CD4-positive, alpha-beta T cell (primary cell): ENCODE measurements at places on chromosomes 13 and 19.

DNA sequence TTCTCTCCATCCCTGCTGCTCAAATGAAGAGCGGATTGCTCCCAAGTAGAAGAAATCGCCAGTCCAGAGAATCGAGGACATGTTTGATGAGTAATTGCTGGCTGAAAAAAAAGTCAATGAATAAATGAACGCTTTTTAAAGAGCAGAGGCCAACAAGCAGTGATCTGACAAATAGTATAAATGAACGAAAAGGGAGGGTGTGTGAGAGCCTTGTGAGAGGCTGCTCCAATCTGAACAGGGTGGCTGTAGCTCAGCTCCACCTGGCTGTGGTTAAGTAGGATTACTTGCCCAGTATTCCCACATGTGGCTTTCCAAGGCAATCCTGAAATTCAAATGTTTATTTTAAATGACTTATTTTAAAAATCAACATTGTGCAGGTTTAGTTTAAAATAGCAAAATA, 117.1 kb downstream of the TSHZ3 start:
- no peak overlapping the region for H3K4me3 ChIP-seq
- no peaks in the 10 kb centered on the region for H3K27me3 ChIP-seq
- no peak overlapping the region for H3K27ac ChIP-seq
- H3K4me1 ChIP-seq = no peaks in the 10 kb centered on the region
- no peak for DNase-seq
- H3K36me3 ChIP-seq = no peaks in the 10 kb centered on the region

DNA sequence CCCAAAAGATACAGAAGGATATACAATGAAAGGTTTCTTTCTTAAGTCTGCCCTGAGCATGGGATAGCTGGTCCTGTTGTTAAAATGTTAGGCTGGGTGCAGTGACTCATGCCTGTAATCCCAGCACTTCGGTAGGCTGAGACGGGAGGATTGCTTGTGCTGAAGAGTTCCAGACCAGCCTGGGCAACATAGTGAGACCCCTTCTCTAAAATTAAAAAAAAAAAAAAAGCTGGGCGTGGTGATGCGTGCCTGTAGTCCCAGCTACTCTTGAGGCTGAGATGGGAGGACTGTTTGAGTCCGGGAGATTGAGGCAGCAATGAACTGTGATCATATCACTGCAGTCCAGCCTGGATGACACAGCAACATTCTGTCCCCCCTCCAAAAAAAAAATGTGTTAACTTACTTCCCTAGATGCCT, 52.5 kb upstream of the SHKBP1 start:
- H3K4me3 ChIP-seq = no peak overlapping the region
- no peak for DNase-seq
- H3K4me1 ChIP-seq = peaks cover 8% of the 10 kb centered on the region
- no peaks in the 10 kb centered on the region for H3K36me3 ChIP-seq
- no peak overlapping the region for H3K27ac ChIP-seq
- peaks cover 13% of the 10 kb centered on the region for H3K27me3 ChIP-seq

DNA sequence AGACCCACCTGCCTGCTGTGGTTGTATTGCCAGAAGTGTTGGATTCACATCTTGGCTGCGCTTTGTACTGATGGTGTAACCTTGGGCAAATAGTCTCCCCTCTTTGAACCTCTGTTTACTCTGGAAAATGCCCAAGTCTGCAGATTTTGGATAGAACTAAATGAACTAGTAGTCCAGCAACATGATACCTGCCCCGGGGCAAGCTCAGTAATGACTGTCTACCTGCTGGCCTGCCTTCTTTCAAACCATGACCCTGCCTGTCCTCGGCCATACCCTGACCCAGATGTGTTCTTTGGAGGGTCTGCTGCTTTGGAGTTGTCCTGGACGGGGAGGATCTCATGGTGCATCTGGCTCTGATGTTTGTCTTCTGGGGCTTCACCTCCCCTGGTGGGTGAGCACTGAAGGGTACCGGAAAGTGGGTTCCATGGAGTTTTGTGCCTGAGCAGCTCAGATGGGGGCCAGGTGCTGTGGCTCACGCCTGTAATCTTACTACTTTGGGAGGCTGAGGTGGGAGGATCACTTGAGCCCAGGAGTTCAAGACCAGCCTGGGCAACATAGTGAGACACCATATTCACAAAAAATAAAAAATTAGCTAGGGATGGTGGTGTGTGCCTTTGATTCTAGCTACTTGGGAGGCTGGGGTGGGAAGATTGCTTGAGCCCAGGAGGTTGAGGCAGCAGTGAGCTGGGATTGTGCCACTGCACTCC, 59.5 kb downstream of the TNFRSF19 start:
- H3K4me1 ChIP-seq = no peaks in the 10 kb centered on the region
- H3K27me3 ChIP-seq = no peaks in the 10 kb centered on the region
- H3K27ac ChIP-seq = no peak overlapping the region
- no peaks in the 10 kb centered on the region for H3K36me3 ChIP-seq
- no peak for DNase-seq
- H3K4me3 ChIP-seq = no peak overlapping the region

DNA sequence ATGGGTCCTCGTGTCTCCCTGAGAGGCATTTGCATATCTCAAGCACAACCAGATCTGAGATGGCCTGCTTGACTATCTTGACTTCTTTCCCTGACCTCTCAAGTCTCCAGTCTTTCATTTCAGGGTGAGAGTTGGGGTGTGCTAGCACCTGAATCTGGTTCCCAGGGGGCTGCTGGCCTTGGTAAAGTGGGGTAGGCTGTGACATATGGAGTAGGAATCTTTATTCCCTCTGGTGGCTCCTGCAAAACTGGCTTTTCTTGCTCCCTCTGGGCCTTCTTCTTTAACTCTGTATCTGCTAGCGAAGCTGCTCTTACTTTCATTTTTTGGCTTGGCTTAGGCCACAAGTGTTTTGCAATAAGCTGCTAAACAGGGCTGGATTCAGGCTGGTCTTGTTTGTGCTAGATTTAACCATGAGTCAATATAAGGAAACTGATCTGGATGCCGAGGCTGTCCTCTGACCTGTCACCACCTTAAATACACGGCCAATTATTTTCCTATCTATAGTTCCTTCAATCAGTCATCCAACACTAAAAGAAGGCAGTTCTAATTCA, 42.3 kb downstream of the ZNF493 start:
- no peak overlapping the region for H3K27ac ChIP-seq
- no peak overlapping the region for H3K4me3 ChIP-seq
- H3K36me3 ChIP-seq = no peaks in the 10 kb centered on the region
- no peaks in the 10 kb centered on the region for H3K27me3 ChIP-seq
- no peak for DNase-seq

GRCh38 chr19:40262422-40262821, 22.7 kb downstream of the AKT2 start:
- DNase-seq = no peak
- H3K27ac ChIP-seq = no peak overlapping the region
- no peaks in the 10 kb centered on the region for H3K27me3 ChIP-seq
- H3K4me3 ChIP-seq = no peak overlapping the region
- peaks cover 43% of the 10 kb centered on the region for H3K36me3 ChIP-seq

GRCh38 chr13:104404325-104404724, 1338.1 kb upstream of the SLC10A2 start:
- no peak for DNase-seq
- H3K27me3 ChIP-seq = no peaks in the 10 kb centered on the region
- H3K27ac ChIP-seq = no peak overlapping the region
- H3K4me3 ChIP-seq = no peak overlapping the region

DNA sequence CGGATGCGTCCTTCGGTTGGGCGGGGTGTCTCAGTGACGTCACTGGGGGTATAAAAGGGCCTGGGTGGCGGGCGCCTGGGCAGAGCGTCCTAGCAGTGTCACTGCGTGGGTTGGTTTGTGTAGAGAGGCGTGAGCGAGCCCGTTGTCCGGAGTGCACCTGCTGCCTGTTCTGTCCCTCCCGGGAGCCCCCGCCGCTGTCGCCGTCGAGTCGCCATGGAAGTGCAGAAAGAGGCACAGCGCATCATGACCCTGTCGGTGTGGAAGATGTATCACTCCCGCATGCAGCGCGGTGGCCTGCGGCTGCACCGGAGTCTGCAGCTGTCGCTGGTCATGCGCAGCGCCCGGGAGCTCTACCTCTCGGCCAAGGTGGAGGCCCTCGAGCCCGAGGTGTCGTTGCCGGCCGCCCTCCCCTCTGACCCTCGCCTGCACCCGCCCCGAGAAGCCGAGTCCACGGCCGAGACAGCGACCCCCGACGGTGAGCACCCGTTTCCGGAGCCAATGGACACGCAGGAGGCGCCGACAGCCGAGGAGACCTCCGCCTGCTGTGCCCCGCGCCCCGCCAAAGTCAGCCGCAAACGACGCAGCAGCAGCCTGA, 2.9 kb downstream of the IER2 start:
- peak overlapping the region; percentile 97 for H3K27ac ChIP-seq
- H3K4me1 ChIP-seq = peaks cover 54% of the 10 kb centered on the region
- H3K36me3 ChIP-seq = peaks cover 11% of the 10 kb centered on the region
- peak overlapping the region; percentile 83 for H3K4me3 ChIP-seq
- peak; percentile 98 for DNase-seq
- no peaks in the 10 kb centered on the region for H3K27me3 ChIP-seq
